ENCODE measurements at places on chromosomes 6 and 20.
A peak's percentile ranks its signal among the peaks of the same experiment; 100 is the strongest.

DNA sequence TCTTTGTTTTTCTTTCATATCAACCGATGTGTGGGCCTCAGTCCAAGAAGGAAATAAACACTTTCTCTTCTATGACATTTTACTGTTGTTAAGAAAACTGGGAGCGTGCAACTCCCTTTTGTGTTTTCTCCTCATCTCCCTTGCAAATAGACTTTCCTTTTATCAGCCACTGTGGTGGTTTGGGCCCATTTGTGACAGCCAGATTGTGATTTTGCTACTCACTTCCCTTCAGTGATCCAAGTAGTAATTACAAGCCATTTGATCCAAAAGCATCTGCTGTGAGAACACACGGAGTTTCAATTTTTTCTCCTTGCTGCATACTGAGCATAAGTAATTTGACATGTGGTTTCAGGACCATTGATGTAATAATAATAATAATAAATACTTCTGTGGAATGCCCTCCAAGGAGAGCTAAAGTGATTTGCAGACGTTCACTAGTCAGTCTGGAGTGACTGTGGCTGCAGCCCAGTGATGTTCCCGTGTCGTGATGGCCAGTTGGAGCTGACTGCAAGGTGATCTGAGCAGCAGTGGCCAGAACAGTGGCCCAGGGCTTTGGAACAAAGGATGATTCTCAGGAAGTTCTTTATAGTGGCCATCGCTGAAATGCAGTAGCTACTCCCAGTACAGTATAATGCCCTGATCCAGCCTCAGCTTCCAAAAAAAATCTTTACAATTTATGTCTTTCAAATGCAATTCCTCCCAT, 91.9 kb upstream of the CLDN20 start:
- no peak for DNase-seq

GRCh38 chr20:2164421-2164820, 62.8 kb downstream of the STK35 start:
- no peak for DNase-seq

DNA sequence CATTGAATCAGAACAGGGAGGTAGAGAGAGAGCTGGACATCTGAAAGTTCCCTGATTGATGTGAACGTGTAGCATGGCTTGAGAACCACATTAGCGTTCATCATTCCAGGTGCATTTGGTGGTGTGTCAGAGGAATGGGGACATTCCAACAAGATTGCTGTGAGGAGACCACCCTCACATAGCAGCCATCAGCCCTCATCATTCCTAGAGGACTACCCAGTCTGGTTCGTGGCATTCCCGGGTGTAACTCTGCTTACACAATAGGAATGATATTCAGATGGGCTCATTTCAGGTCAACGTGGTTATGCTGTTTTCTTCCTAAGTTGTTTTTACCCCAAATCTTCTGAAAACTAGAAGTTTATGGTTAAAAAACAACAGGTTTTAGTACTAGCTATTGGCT, 62.2 kb upstream of the KLHL31 start:
- DNase-seq = no peak

- DNase-seq = no peak
These were observed 35.0 kb upstream of the TENT5A start for GRCh38 chr6:81787313-81788068.

DNA sequence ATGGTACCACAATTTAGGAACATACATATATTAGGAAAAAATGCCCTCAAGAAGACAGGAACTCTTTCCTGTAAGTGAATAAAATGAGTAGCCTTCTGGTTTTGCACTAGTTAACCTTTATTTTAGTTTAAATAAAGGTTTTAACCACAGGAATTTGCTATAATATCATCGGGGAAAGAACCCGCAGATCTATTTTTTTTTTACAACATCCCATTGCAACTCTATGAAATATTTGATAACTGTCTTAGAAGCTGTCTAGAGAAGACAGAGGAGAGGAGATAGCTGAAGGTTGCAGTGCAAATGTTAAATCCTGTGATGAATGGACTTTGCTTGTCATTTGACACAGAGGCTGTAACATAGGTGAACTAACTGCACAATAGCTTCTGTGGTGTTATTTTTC, 69.5 kb downstream of the TINAG start:
- DNase-seq = no peak

DNA sequence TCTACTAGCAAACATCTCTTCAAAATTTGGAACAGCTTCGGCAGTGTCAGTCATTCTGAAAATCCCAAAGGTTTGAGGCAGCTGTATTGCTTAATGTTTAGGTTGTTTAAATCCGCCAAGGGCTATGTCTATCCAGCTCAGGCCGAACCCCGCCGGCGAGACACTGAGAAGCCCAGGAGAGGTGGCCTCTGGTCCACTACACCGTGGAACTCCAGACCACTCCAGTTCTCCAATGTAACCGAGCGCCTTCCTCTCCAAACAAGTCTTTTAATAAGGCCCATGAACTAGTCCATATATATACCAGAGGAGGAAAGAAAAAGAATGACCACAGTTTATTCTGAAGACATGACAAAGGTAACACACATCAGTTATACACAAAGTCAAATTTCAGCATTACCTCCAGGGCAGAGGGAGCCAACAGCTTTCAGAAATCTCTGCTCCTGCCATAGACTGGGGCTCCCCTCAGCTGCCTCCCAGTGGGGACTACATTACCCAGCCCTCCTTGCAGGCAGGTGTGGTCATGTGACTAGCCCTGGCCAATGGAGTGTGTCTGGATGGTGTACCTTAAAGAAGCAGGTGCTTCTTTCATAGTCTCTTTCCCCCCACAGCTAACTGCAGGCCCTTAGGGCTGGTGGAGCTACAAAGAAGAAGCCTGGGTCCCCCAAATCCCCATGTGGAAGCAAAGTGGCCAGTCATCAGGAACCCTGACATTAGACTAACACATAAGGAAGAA, at the start of gene RAMACL:
TSS of gene RAMACL (minus strand) at position 255 of the 733 bp plus-strand sequence. CDS start at position 54, 201 bp downstream.
- DNase-seq = peak; percentile 30

DNA sequence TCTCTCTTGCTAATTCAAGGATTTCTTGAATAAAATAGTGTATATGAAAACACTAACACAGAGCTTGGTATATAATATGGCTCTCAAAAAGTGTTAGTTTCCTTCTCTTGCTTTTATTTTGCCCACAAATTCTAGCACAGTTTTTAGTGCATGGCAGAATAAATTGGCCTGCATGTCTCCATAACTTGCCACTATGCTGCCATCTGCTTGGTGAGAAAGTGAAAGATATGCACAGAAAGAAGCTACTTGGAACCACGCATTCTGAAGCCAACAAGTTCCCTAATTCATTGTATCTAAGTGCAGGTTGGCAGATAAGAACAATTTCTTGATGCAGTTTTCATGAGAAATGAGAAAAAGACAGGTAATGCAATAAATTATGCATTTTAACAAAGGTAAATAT, 101.2 kb downstream of the EPHA7 start:
- no peak for DNase-seq

DNA sequence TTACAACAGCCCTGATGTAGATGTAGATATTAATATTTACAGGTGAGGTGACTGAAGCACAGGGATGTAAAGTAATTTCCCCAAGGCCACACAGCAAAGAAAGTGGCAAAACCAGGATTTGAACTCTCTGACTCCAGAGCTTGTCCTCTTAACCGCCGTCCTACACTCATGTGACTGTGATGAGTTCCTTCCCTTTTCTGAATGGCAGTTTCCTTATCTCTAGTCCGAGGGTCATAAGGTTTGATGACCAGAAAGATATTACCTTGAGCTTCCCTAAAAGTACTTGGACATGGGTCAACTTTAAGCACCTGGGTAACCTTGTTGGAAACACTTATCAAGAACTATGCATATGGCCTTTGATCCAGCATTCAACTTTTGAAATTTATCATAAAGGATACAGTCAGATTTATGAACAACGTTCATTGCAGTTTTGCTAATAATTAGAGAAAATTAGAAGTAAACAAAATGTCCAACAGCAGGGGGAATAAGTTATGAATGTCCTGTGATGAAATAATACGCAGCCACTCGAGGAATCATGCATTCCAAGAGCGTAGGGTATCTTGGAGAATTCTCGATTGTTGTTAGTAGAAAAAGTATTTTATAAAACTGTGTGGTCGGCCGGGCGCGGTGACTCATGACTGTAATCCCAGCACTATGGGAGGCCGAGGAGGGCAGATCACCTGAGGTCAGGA, 2.3 kb upstream of the TLDC2 start:
- DNase-seq = no peak

GRCh38 chr6:78523622-78524021, 343.7 kb upstream of the IRAK1BP1 start:
- DNase-seq = no peak

GRCh38 chr6:134249239-134249758, 68.6 kb downstream of the SGK1 start:
- no peak for DNase-seq

DNA sequence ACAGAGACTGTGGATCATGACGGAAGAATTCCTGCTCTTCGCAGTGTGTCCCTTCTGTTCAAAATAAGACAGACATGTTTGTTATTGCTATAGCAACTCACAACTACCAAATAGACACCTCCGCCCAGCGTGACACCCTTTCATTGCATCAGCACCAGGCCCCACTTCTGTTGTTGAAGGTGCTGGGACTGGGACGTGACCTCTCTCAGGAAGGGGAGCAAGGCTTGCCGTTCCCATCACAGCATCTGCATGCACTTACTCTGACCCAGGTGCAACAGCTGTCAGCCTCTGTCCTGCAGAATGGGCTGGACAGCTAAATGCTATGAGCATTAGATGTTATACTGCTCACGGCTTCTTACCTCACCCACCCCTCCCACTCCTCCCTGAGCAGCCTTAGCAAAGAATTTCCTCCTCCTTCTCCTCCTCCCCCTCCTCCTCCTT, 94.1 kb downstream of the DACT2 start:
- DNase-seq = no peak
